NCI-H446 treated with DMSO at 0.1 percent for 48 hours (cell line): ENCODE measurements at places on chromosomes 5 and 9.

DNA sequence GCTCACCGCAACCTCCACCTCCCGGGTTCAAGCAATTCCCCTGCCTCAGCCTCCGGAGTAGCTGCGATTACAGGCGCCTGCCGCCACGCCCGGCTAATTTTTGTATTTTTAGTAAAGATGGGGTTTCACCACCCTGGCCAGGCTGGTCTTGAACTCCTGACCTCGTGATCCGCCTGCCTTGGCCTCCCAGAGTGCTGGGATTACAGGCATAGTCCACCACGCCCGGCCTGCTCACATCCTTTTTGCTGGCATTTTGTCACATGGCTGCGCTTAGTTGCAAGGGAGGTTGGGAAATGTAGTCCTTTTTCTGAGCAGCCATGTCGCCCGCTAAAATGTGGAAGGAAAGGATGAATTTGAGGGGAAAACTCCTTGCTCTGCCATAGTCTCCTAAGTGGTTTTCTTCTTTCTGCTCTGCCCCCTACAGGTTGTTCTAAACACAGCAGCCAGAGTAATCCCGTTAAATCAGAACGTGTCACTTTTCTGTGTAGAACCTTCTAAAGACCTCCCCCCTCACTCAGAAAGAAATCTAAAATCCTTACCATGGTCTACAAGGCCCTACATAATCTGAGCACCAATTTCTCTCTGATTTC is 57.8 kb upstream of the HSPA9 start:
- DNase-seq, result no peak

- peak; percentile 17 for DNase-seq
These were observed 9.7 kb downstream of the TIGD6 start for GRCh38 chr5:149990518-149991376.

- DNase-seq, result no peak
These were observed 14.4 kb upstream of the DCAF12 start for GRCh38 chr9:34140853-34141252.

GRCh38 chr5:65821966-65822365 is 100.0 kb downstream of the NLN start:
- DNase-seq, result no peak

DNA sequence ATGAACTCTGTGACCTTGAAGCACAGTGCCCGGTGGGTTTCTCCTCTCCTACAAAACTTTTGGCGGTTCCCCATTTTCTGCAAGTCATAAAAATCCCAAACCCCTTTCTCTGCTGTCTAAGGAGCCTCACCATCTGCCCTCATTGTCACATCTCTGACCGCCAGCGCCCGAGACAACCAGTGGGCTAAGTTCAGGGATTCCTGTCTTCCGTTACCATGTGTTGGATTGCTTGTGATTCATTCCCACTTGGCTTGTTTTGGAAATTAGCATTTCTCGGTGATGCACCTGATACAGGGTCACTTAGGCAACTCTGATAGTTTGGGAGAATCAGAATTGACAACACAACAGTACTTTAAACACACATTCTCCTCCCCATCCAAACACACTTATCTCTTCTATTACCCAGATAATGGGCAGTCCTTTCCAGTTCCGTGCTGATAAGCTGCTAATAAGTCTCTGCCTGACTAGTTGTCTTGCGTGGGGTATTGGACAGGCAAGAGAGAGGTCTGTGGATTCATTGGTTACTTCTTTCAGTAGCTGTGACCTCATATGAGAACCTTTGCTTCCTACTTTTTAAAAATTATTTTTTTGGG is 70.0 kb upstream of the KLF4 start:
- no peak for DNase-seq

DNA sequence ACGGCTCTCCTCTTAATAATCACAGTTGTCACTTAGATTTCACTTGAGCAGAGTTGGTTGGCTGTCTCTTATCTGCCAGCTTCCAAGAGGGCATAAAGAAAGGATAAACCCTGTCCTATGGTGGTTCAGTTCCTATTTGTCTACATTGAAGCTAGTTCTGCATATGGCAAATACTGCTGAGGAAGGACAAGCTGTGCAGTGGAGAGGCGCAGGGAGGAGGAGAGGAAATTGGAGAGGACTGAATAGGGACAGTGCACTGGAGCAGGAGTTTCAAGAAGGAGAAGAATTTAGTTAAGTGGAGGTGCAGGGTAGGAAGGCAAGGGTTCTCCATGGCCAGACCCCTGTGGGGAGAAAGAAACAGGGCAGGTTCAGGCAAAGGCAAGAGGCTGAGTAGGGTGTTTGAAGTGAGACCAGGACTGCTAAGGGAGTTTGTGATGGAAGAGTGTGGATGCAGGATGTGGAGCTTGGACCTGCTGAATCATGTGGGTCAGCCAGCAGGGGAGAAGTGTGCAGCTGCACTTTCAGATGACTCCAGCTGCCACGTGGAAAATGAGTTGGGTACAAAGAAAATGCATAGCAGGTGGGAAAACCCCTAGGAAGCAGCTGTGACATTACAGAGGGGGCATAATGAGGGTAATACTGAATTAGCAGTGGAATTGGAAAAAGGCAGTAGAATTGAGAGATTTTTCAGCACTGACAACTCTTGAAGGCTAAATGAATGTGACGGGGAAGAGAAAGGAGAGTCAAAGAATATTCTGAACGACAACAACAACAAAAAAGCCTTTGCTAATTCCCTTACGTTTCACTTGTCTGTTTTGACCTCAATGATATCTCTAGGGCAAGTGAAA is 66.8 kb downstream of the MAMDC2 start:
- no peak for DNase-seq

DNA sequence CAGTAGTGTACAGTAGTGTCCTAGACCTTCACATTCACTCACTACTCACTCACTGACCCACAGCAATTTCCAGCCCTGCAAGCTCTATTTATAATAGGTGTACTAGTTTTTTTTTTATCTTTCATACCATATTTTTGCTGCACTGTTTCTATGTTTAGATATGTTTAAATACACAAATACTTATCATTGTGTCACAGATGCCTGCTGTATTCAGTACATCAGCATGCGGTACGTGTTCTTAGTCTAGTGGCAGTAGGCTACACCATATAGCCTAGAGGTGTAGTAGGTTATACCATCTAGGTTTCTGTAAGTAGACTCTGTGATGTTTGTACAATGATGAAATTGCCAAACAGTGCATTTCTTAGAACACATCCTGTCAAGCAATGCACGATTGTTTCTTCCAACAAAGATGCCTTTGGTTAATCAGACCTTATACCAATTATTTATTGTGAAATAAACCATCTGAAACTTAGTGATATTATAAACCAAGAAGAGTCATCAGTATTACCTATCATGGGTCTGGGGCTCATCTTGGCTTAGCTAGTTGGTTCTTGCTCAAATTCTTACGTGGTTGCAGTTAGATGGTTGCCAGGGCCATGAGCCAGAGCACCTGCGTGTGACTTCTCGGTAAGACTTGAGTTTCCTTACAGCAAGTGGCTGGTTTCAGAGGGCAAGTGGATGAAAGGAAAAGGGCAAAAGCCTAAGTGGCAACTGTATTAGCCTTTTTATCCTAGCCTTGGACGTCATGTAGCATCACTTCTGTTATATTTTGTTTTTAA is 41.1 kb downstream of the ERBIN start:
- DNase-seq, result no peak

DNA sequence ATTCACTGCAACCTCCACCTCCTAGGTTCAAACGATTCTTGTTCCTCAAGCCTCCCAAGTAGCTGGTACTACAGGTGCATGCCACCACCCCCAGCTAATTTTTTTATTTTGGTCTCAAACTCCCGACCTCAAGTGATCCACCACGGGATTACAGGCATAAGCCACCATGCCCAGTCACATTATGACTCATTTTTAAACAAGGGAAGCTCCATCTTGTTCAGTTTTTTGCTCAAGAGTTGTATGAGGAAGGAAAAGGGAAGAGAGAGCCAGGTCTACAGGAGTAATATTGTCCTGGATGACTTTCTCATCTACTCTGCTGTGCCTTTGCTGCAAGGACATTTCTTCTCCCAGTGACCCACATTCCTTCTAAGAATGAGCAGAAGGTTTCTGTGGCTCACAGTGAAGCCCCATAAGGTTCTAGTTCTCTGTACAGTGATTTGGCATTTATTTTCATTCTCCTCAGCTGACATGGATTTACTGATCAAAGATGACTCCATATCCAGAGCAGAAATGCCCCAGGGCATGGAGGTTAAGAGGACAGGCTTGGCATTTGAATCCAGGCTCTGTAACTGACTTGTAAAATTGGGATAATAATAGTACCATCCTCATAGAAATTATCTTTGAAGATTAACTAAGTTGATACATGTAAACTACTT is 153.5 kb downstream of the CDH6 start:
- DNase-seq, result no peak

DNA sequence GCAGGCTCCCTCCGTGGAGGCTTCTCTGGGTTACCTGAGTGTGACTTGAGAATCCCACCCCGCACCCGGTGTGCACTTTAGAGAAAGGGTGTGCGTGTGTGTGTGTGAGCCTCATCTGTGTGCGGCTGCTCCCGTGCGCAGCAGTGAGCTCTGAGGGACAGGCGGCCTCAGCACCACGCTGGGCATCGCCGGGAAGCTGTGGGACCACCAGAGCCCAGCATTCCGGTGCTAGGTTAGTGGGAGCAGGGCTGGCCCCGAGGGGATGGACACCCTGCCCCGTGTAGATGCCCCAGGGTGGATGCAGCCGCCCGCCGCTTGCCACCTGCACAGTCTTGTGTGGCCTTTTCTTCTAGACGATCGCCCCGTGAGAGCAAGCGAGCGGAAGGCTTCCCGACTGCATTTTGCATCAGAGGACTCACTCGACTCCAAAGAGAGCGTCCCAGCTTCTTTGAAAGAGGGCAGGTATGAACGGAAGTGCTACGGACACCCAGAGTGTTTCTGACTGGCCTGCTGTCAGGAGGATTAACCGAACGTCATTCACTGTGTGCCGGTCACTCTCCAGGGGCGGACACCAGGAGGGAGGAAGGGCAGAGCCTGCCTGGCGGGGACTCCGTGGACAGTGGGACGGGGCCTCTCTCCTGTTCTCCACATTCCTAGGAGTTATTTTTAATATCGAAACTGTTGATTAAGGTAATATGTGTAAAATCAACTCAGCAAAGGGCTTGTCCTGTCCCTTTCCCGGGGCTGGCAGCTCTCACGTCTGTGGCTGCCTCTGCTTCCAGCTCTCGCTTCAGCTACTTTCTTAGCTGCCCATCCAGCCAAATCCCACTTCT is 12.2 kb downstream of the CEP72 start:
- DNase-seq, result no peak

DNA sequence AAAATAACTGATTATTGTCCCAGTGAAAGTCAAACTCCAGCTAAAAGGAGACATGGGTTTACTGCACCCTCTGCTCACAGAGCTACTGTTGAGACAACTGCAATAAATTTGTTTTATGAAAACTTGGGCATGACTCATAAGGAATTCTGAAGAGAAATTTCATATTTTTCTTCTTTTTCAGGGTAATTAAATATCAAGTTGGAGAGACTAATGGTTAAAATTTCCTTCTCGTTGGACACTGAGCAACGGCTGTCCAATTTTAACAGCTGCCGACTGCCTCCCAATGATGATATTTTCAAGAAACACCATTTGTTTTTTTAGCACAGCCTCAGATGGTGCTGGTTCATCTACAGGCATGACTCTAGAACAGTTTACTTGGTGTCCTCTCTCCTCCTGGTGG is 259.2 kb upstream of the RGMB start:
- no peak for DNase-seq

DNA sequence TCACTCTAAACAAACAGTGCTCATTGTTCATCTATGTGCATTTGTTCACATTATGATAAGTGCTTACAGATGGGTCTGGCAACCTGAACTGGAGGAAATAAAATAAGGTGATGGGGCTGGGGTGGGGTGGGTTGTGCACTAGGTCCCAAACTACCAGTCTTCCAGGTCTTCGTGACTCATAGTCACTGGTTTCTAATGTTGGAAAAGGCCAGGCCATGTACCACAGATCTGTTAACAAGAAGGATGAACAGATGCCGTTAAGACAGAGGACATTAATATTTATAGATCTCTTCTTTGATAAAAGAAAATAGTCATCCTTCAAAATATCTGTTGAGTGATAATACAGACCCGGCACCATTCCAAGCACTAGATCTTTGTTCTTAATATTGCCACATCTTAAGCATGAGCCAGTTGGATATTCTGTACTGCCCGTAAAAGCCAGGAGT is 71.4 kb upstream of the STARD4 start:
- no peak for DNase-seq

DNA sequence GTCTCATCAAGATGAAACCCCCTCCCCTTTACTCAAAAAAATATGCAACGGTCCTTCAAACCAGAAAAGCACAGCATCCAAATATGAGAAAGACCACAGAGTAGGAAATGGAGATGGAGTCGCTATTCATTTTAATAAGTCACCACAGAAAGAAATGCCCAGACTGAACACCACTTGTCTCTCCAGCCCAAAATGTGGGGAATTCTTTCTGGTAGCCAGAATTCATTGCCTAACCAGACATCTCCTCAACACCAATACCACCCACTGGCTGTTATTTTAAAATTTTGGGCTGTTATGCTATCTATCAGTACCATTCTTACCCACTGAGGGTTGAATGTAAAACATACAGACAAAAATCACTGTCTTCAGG is 100.1 kb downstream of the SUSD1 start:
- DNase-seq, result no peak

DNA sequence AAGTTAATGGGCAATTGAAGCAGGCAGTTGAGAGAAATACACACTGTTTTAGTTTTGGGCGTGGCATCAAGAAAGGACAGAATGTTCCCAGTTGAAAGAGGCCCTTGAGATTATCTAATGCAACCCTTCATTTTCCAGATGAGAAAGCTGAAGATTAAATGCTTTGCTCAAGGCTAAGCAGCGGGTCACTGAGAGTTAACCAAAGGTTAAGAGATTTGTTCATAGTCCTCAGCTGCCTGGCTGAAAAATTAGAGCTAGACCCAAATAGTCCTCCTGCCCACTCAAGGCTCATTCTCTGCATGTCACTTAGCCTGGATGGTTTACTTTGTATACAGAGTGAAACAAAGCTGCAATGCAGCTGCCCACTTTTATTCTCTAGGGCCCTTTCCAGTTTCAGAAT is 46.7 kb upstream of the MAMDC2 start:
- no peak for DNase-seq

- no peak for DNase-seq
These were observed 36.6 kb upstream of the ANKH start for GRCh38 chr5:14908172-14908571.

DNA sequence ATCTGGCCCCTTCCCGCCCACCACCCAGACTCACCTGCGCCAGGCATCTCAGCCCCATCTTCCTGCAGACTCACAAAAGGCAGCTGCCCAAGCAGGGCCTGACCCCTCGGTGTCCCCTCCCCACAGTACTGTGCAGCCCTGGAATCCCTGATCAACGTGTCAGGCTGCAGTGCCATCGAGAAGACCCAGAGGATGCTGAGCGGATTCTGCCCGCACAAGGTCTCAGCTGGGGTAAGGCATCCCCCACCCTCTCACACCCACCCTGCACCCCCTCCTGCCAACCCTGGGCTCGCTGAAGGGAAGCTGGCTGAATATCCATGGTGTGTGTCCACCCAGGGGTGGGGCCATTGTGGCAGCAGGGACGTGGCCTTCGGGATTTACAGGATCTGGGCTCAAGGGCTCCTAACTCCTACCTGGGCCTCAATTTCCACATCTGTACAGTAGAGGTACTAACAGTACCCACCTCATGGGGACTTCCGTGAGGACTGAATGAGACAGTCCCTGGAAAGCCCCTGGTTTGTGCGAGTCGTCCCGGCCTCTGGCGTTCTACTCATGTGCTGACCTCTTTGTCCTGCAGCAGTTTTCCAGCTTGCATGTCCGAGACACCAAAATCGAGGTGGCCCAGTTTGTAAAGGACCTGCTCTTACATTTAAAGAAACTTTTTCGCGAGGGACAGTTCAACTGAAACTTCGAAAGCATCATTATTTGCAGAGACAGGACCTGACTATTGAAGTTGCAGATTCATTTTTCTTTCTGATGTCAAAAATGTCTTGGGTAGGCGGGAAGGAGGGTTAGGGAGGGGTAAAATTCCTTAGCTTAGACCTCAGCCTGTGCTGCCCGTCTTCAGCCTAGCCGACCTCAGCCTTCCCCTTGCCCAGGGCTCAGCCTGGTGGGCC is 1.9 kb downstream of the IL13 start:
- no peak for DNase-seq
